Mucosa of descending colon (tissue), 3 donors: ENCODE measurements at places on chromosomes 1 and 21. TPM values are rescaled to one million over a fixed set of nuclear protein-coding genes. Genes with fewer than 3 reads are reported as not detected.

GRCh38 chr21:25639551-25640201, 618 bp downstream of the JAM2 start:
- DNase-seq: peak; percentile 14

GRCh38 chr1:36650200-36651065, 167.7 kb upstream of the CSF3R start:
- DNase-seq: no peak

The ZSWIM5 gene
- 16.5 TPM for total RNA-seq

DNA sequence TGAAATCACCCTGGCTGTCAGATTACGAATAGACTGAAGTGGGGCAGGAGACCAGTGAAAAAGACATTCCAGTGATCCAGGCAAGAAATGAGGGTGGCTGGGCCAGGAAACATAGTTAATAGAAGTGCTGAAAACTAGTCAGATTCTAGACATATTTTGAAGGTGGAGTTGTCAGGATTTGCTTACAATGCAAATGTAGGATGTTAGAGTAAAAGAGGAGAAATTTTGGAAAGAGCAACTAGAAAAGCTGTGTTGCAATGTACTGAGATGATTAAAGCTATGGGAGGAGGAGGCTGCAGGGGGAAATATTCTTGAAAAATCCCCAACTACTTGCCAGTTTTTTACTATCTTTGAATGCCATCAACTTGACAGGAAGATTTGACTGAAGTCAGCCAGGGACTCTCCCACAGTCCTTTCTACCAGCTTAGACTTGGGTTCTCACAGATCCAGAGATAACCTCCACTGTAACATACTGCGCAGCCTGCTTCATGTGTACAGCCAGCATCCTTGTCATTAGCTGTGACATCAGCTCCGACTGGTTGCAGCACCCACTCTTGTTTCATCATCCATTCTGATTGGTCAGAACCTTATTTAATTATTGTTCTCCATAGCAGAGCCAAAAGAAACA, 109.7 kb downstream of the TSEN15 start:
- no peak for DNase-seq

The DSCAM gene
- total RNA-seq: 0.35 TPM

- no peak for DNase-seq
Observed at GRCh38 chr1:58933599-58933926, 149.7 kb upstream of the JUN start.

DNA sequence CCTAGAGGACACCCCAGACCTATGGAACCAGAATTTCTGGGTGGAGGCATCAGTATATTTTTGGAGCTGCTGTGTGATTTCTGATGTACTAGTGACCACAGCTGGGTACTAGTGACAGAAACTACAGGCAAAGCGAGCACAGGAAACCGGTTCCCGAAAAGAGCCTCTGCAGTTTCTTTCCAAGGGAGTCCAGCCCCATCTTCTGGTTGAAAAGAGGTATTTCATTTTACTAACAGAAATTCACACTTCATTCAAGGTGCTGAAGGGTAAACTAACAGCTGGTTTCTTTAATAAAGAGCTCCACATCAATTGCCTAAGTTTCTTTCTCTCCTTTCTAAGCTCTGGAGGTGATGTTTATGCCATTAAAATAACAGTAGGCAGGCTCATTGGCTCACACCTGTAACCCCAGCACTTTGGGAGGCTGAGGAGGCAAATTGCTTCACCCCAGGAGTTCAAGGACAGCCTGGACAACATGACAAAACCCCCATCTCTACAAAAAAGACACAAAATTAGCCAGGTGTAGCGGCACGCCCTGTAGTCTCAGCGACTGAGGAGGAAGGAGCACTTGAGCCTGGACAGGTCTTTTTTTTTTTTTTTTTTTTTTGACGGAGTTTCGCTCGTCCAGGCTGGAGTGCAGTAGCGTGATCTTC, 22.0 kb downstream of the THAP3 start:
- peak; percentile 18 for DNase-seq

The ESPN gene
- total RNA-seq: 124 TPM

The PDC gene
- not detected for total RNA-seq

The CC2D1B gene
- 40.4 TPM for total RNA-seq

- DNase-seq: no peak
Observed at GRCh38 chr1:110160538-110161100, 10.3 kb downstream of the SLC6A17 start.

The GNG5 gene
- total RNA-seq: 144 TPM

GRCh38 chr1:47875831-47876586, 121.2 kb downstream of the TRABD2B start:
- no peak for DNase-seq
